Esophagus squamous epithelium (tissue), 5 donors: ENCODE measurements at places on chromosomes 2 and 18.

GRCh38 chr18:2425426-2426317 is 145.6 kb downstream of the METTL4 start:
- DNase-seq: no peak

GRCh38 chr2:98390571-98391476 is 44.6 kb downstream of the CNGA3 start:
- DNase-seq: no peak

DNA sequence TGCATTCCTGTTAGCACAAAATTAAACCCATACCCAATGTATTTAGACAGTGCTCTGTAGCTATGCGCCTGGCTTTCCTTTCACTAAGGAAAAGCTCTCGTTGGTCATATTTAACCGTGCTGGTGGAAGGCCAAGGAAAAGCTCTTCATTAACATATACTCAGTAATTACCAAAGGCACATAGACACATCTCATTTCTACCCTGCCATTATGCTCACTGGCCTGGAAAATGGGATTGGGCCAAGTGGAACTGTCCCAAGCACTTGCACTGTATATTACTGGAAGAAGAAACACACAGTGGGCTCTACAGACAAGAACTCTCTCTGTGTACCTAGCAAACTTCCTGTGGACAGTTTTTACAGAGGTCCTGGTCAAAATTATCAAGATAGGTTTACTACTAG is 274.4 kb downstream of the ERBB4 start:
- no peak for DNase-seq

DNA sequence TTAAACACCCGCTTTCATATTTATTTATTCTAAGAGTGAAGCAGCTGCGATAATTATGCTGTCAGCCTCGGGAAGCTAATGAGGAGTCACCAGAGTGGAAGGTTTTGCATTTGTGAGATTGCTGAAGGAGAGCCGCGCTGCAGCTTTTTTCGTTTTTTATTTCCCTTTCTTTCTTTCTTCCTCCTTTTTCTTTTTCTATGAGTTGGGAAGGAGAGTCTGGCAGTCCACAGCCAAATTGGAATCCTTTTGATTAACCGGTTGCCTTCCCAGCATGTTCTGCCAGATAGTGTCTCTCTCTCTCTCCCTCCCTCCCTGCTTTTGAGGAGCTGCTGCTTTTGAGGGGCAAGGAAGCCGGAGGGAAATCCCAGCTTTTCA is 82.1 kb downstream of the CDK15 start:
- no peak for DNase-seq

DNA sequence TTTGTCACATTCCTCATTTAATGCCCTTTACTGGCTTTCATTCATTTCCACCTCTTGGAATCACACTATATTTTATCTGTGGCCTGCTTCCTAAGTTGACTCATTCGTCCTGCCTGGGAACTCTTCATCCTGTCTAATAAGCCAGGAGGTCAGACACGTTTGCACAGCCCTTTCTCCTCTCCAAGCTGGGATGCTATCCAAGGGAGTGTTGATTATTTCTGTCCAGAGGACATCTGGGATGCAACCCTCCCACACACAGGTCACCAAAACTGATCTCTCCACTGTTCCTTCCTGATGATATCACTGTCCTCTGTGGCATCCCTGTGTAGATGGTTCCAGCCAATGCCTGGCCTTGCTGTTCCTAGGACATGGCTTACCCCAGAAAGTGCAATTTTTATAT is 79.8 kb upstream of the NOSTRIN start:
- no peak for DNase-seq

DNA sequence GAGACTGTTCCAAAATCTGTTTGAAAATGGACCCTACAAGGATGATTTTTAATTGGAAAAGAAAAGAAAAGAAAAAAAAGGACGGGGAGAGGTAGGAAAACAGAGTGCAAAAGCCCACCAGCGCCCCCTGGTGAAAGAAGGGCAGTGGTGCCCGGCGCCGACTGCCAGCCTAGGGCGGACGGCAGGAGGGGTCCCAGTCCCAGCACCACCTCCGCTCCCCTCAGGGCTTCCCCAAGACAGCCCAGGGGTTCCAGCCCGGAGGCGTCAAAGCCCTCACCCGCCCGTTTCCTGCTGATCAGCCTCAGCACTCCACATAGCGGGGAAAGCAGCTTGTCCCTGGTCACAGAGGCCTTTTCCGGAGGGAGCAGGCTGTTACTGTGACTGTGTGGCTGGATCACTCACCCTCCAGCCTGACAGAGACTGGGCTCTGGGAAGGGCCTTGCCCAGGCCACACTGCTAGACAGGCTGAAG is 213.9 kb downstream of the TFCP2L1 start:
- DNase-seq: no peak

DNA sequence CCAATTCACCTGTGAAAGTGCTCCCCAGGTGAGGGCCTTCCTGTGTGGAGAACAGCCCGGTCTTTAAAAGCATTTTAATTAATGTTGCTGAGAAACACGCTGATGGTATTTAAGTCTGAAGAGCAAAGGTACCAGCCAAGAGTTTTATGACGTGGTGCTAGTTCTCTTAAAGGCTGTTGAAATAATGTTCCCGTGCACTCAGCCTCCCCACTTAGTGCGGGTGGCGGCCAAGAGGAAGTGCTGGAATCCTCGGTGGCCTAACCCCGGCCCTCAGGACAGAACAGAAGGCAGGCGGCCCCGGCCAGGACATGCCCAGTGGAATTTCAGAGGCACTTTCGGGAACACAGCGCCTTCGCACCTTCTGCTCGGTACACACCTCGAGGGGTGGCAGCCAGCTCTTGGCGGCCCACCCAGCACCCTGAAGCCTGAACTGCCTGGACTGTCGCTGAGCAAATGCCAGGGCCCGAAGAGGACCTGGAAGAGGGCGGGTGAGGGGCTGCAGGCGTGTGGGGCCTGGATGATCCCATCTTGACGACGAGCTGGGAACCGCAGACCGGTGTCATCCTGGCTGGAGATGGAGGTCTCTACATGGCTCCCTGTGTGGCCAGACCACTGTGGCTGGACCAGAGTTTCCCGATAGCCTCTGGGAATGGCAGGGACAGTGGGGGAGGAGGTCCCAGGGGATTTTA is 142.9 kb downstream of the ASB1 start:
- DNase-seq: no peak

DNA sequence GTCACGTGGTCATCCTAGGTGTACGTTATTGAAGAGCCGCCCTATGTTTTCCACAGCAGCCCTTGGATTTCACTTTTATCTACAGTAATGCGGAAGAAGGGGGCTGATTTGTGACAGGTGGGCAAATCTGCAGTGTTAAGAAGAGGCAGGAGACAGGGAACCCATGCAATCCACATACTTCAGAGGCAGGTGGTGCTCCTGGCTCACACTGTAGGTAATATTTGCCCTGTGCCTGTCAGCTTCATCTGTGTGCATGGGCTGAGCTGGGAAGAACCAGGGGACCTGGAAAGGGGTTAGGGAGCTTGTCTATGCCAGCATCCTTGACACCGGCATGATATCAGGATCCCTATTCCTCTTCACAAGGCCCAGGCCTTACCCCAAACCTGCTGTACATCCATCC is 183.9 kb downstream of the SH3RF3 start:
- DNase-seq: no peak

DNA sequence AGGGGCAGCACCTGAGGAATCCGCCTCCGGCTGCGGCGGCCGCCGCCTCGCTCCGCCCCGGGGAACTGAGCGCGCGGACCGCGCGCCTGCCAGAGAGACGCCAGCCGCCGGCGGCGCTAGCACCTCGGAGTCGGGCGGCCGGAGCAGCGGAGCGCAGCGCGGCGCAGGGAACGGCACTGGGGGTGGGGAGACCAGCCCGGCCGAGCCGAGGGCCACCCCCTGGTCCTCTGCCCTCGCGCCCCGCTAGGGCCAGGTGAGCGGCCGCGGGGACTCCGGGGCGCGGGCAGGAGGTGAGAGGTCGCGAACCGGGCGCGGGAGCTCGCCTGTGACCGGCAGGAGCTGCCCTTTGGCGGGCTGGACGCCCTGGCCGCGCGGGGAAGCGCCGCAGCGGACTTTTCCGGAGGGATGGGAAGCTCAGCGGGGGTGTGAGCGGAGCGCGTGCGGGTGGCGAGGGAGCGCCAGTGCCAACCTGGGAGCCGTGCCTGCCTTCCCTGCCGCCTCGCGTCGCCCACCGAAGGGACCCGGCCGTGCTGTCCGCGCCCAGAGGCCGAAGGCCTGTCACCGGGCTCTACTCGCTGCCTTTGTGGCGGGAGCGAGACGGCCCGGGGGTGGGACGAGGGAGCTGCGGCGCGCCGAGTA is at the start of gene GREB1L:
Gene GREB1L, plus strand, starts transcription at position 92 of the 639 bp plus-strand sequence. CDS start 141,287 bp downstream, outside the sequence.
- no peak for DNase-seq
